ENCODE measurements at places on chromosomes 3 and 15. TPM values are rescaled to one million over a fixed set of nuclear protein-coding genes. Genes with fewer than 3 reads are reported as not detected.

The GPR27 gene
- total RNA-seq: 0.14 TPM

DNA sequence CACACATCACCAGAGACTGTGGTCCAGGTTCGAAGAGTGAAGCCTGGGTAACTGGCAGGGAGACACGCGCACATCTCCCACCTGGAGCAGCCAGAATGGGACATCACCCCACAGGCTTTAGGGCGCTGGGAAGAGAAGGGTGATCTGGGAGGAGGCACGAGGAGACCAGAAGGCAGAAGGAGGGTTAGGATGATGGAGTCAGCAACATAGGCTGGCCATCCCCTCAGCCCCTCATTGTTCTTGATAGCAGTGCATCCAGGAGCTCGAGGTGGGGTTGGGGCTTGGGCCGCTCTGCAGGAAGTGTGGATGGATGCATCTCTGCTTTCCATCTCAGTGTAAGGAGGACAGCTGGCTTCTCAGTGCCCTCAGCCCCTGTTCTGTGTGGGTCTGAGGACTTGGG is 15.2 kb downstream of the PLA2G4F start:
- H3K27ac ChIP-seq: no peak overlapping the region
- no peak overlapping the region for H3K4me3 ChIP-seq
- no peaks in the 10 kb centered on the region for H3K4me1 ChIP-seq
- H3K27me3 ChIP-seq: no peaks in the 10 kb centered on the region
- DNase-seq: no peak
- no peaks in the 10 kb centered on the region for H3K36me3 ChIP-seq

DNA sequence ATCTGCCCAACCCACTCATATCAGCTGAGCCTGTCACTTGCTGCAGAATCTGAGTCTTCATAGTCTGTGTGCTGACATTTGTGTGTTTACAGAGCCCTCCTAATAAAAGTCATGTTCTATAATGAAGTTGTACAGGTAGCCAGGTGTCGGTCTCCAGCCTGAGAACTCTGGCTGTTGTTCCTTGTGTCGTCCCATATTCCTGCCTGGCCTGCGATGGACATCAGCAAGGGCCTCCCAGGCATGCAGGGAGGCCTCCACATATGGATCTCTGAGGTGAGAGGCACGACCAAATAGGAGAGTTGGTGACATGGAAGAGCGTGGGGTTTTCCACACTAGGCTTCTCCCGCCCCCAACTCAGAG is 2.9 kb downstream of the VILL start:
- H3K36me3 ChIP-seq: no peaks in the 10 kb centered on the region
- DNase-seq: no peak
- peak overlapping the region; percentile 59 for H3K4me3 ChIP-seq
- H3K27ac ChIP-seq: peak overlapping the region; percentile 64
- H3K27me3 ChIP-seq: no peaks in the 10 kb centered on the region

- no peaks in the 10 kb centered on the region for H3K27me3 ChIP-seq
- H3K4me1 ChIP-seq: no peaks in the 10 kb centered on the region
Measured at GRCh38 chr3:194383276-194383940, 13.9 kb upstream of the LRRC15 start.
